Psoas muscle (tissue), 8 donors: ENCODE measurements at places on chromosomes 6 and 20. TPM values are rescaled to one million over a fixed set of nuclear protein-coding genes. Genes with fewer than 3 reads are reported as not detected.

The GSTA3 gene
- not detected for total RNA-seq

The MYB gene
- total RNA-seq, result 0.28 TPM

The LAMA2 gene
- 44.8 TPM for total RNA-seq

The RAD21L1 gene
- not detected for total RNA-seq

The YIPF3 gene
- 58.4 TPM for total RNA-seq

The ANGPT4 gene
- total RNA-seq, result 0.04 TPM

The EPPIN gene
- total RNA-seq, result not detected

The ASXL1 gene
- total RNA-seq, result 52.0 TPM

The NHSL1 gene
- 1.2 TPM for total RNA-seq

The GPR6 gene
- not detected for total RNA-seq

The DNMT3B gene
- total RNA-seq, result 0.08 TPM

The APOM gene
- total RNA-seq, result 2.4 TPM

The KCNQ5 gene
- 90.7 TPM for total RNA-seq

The TSPO2 gene
- total RNA-seq, result not detected

The DSN1 gene
- 3.0 TPM for total RNA-seq

The BTNL2 gene
- not detected for total RNA-seq

The HFE gene
- 0.99 TPM for total RNA-seq

The ZNF165 gene
- total RNA-seq, result not detected

The ARMC12 gene
- 0.74 TPM for total RNA-seq

The ROS1 gene
- not detected for total RNA-seq

The CTAGE9 gene
- total RNA-seq, result not detected

The HCK gene
- total RNA-seq, result 2.2 TPM

The PDYN gene
- not detected for total RNA-seq

The TRIM40 gene
- not detected for total RNA-seq
